ENCODE measurements at places on chromosomes 2 and 18. TPM values are rescaled to one million over a fixed set of nuclear protein-coding genes. Genes with fewer than 3 reads are reported as not detected.

DNA sequence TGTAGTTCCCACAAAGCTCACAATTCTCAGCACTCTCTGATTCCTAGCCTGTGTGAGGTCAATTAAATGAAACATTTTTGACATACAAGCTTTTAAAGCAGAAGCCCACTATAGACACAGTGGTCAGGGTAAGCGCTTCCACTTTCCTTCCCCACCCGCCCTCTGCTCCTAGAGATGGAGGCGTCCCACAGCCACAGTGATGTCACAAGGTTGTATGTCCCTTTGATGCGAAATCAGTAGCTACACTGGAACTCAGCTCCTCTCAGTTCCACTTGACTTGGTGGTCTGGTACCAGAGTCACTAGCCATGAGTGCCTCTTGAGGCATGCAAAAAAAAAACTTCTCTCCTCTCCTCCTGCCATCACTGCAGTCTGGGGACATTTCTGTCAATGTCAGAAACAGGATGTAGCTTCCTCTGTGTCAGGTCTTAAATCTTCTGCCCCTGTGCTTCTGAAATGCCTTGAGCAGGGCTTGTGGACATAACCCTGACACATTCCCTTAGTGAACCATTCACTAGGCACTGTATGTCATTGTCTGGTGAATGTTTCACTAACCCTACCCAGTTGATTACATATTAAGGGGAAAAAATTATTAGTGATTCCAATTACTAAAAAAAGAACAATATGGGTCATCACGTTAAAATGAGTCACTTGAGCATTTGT lies 7.8 kb downstream of the SULT1C4 start:
- no peak for DNase-seq

- no peak for DNase-seq
Measured at GRCh38 chr2:86807133-86807467, 16.4 kb upstream of the CD8A start.

DNA sequence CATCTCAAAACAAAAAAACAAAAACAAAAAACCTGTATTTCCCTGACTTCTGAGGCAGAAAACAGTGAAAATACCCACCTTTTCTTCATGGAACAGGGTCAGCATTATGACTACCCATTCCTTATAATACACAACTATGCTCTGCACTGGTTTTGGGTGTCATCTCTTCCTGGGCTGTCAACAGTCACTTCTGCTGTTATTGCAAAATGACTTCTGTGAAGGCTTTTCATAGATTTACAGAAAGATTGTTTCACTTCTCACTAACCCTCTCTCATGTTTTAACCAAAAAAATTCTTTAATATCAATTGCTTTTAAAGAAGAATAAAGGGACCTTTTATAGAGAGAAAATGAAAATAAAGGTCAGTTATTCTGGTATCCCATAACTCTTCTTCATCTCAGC lies 26.5 kb upstream of the PIK3C3 start:
- DNase-seq, result no peak

CDKL4 gene
- total RNA-seq, result not detected

CHRND gene
- not detected for total RNA-seq

Measured in activated T-cell treated with anti-CD3 and anti-CD28 coated beads, Interleukin-2, amount 50 U/mL, for 72 hours (primary cell).